RWPE1 (cell line): ENCODE measurements at places on chromosomes 2 and 18.

DNA sequence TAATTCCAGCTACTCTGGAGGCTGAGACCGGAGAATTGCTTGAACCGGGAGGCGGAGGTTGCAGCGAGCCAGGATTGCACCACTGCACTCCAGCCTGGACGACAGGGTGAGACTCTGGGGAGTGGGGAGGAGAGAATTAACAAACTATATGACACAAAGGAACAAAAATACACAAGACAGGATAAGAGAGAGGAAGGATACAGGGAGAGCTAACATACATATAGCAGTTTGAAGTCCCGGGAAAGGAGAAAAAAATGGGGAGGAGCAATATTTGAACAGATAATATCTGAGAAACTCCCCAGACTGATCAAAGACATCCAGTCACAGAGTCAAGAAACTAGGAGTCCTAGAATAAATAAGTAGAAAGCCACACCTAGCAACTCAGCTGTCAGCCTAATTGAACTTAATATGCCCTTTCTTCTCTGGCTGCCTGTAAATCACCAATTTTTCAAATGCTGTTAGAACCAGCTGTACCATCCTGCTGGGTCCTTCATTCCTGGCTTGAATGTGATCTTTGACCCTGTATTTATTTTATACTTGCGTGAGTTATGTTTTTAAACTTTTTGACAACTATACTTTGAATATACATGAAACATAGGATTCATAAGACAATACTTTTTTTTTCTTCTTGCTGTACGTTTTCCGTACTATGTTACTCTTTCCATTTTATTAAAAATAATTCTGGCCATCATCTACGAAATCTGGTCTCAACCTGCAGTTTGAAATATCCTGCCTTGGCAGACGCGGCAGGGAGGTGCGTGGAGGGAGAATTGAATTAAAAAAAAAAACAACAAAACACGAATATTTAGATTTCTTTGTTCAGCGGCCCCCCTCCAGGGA lies 876 bp upstream of the CYP27A1 start:
- no peak for DNase-seq

GRCh38 chr2:234405462-234405861 lies 91.4 kb downstream of the ARL4C start:
- no peak for DNase-seq

DNA sequence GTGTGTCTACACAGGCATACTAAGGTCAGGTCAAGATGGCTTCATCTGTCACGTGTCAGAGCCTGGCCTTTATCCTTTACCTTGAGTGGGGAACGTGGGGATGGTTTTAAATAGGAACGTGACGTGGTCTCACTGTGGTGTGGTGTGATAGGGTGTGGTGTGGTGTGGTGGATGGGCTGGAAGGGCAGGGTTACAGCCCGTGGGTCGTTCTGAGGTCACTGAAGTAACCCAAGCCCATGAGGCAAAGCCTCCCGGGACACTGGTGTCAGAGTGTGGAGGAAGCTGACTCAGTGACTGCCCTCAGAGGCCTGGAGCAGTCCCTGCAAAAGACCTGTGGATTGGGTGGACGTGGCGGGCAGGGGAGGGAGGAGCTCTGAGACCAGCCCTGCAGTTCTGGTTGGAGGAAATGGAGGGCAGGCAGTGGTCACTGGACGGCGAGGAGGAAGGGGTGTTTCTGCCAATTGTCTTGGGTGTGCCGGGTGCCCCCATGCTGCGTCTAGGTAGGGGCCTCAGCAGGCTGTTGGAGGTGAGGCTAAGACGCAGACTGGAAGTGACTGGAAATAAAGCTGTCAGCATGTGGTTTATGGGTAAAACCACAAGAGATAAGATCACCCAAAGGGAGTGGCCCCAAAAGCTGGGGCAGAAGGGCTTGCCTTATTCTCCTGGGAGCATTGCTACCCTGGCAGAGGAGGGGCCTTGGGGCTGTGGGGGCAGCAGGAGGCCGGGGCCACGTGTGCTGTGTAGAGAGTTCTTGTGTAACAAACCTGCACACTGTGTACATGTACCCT lies 84.8 kb downstream of the SH3RF3 start:
- peak; percentile 55 for DNase-seq

- DNase-seq, result no peak
These were observed 70.8 kb downstream of the ACAA2 start for GRCh38 chr18:49742316-49743116.

GRCh38 chr2:196586511-196586991 lies 53.0 kb upstream of the CCDC150 start:
- peak; percentile 42 for DNase-seq

- no peak for DNase-seq
These were observed 393.0 kb upstream of the SALL3 start for GRCh38 chr18:78586586-78586985.

- DNase-seq, result no peak
These were observed 11.3 kb upstream of the AGXT start for GRCh38 chr2:240857039-240858008.

GRCh38 chr2:104874230-104874629 lies 20.3 kb downstream of the POU3F3 start:
- DNase-seq, result no peak

GRCh38 chr18:44804033-44804432 lies 123.3 kb downstream of the SETBP1 start:
- DNase-seq, result no peak

- DNase-seq, result no peak
These were observed 2.8 kb downstream of the SH3RF3 start for GRCh38 chr2:109131777-109132176.

GRCh38 chr18:79518683-79519128 lies 123.0 kb downstream of the NFATC1 start:
- no peak for DNase-seq
